T-helper 2 cell treated with Interferon-gamma antibody and Interleukin-4, amounts not matched to agents 5 μg/mL and 100 μg/mL, for 36 hours (primary cell): ENCODE measurements at places on chromosomes 5 and 9.
A peak's percentile ranks its signal among the peaks of the same experiment; 100 is the strongest.

- no peak overlapping the region for H3K4me3 ChIP-seq
- DNase-seq = no peak
- peaks cover 6% of the 10 kb centered on the region for H3K27me3 ChIP-seq
Measured at GRCh38 chr9:136047775-136048559, 47.1 kb downstream of the NACC2 start.

GRCh38 chr9:13770956-13771355 lies 491.5 kb upstream of the MPDZ start:
- no peaks in the 10 kb centered on the region for H3K36me3 ChIP-seq
- H3K27me3 ChIP-seq = no peaks in the 10 kb centered on the region
- no peaks in the 10 kb centered on the region for H3K4me1 ChIP-seq

GRCh38 chr5:126848253-126848652 lies 71.3 kb downstream of the LMNB1 start:
- H3K4me3 ChIP-seq = no peak overlapping the region
- H3K4me1 ChIP-seq = peaks cover 47% of the 10 kb centered on the region
- no peak for DNase-seq
- peaks cover 4% of the 10 kb centered on the region for H3K36me3 ChIP-seq
- no peak overlapping the region for H3K27ac ChIP-seq

- peaks cover 2% of the 10 kb centered on the region for H3K27me3 ChIP-seq
- H3K36me3 ChIP-seq = no peaks in the 10 kb centered on the region
- H3K4me1 ChIP-seq = no peaks in the 10 kb centered on the region
- no peak overlapping the region for H3K4me3 ChIP-seq
Measured at GRCh38 chr5:169080448-169080911, 220.5 kb downstream of the SLIT3 start.

GRCh38 chr5:124906339-124907097 lies 160.1 kb upstream of the ZNF608 start:
- DNase-seq = no peak
- H3K4me1 ChIP-seq = peaks cover 6% of the 10 kb centered on the region
- no peaks in the 10 kb centered on the region for H3K36me3 ChIP-seq
- no peak overlapping the region for H3K27ac ChIP-seq
- H3K27me3 ChIP-seq = no peaks in the 10 kb centered on the region

GRCh38 chr5:121500310-121500709 lies 351.4 kb upstream of the FTMT start:
- no peak overlapping the region for H3K27ac ChIP-seq
- no peak for DNase-seq
- no peaks in the 10 kb centered on the region for H3K4me1 ChIP-seq
- no peaks in the 10 kb centered on the region for H3K27me3 ChIP-seq
- H3K4me3 ChIP-seq = no peak overlapping the region

DNA sequence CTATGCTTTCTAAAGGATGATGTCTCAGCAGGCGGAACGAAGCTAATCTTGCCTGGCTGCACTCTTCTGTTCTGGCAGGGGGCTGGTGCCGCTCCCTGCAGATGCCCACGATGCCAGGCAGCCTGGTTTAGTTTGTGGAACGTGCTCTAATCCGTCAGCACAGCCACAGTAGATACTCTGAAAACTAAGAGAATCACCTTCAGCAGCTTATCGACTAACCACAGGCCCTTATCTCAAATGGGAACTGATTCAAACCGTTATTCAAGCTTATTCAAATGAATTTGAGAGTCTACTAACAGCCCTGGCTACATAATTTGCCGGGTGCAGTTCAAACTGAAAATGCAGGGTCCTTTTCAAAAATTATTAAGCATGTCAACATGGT lies 246.6 kb upstream of the ANKRD55 start:
- peak; percentile 52 for DNase-seq
- no peaks in the 10 kb centered on the region for H3K27me3 ChIP-seq
- peak overlapping the region; percentile 73 for H3K4me3 ChIP-seq
- no peaks in the 10 kb centered on the region for H3K36me3 ChIP-seq
- H3K27ac ChIP-seq = peak overlapping the region; percentile 92

DNA sequence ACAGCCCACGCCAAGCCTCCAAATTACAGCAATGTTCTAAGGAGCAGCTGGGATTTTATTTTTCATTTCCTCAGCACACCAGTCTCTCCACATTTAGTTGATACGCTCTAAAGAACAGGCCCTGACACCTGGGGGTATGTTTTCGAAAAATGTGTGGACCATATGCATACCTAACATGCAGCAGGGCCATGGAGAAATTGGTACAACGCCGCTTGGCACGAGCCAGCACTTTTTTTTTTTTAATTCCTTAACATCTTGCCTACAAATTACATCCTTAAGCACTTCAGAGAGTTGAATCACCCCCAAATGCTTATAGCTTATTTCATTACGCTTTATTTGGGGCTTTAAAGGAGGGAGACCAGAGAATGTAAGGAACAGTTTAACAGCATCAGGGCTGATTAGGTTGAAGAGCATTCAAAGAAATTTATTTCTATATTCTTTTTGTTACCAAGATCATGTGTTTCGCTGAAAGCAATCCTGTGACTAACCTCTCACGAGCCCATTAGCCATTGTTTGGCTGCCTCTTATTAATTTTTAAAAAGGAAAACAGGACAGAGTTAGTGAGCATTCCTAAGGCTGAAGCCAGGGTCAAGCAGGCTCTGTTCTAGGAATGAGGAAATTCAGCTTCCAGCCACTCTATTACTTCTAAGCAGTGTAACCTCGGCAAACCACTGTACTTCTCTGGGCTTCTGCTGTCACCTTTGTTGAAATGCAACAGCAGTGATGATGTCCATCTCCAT lies 173.8 kb downstream of the ACTL7B start:
- H3K4me1 ChIP-seq = no peaks in the 10 kb centered on the region
- no peaks in the 10 kb centered on the region for H3K36me3 ChIP-seq
- no peak for DNase-seq

DNA sequence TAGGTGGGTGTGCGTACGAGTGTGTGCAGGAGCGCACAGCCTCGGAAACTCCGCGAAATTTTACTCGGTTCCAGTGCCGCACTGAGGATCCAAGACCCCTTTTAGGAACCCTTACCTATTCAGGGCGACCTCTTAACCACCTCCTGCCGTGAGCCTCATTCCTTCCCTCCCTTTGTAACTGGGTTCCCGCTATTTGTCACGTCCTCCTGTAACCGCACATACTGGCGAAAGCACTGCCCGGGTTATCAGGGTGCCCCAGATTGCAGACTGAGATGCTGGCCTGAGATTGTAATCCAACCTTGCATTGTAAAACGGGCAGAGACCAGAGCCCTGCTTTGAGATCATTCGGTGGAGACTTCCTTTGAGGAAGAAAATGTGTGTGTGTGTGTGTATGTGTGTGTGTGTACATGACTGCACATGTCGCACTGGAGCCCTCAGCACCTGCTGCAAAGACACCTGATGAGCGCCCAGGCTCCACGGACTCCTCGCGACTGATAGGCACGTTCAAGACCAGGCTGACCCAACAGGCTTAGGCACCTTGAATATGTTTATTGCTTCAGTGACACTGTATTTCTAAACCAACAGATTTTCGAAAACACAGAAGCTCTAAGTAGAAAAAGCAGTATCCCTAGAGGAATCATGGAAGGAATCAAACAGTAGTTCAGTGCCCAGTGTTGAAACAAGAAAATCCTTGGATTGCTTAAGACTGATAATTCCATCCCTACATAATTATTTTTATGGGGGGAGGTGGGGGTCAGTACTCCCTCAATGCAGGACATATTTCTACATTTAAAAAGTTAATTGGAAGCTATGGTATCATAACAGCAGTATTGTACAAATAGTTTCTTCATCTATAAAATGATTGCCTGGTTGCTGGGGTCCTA lies 86.5 kb upstream of the TNFAIP8 start:
- H3K36me3 ChIP-seq = peaks cover 25% of the 10 kb centered on the region
- peak overlapping the region; percentile 100 for H3K4me3 ChIP-seq
- H3K27ac ChIP-seq = peak overlapping the region; percentile 97
- H3K27me3 ChIP-seq = no peaks in the 10 kb centered on the region
- H3K4me1 ChIP-seq = peaks cover 64% of the 10 kb centered on the region
- peak; percentile 51 for DNase-seq

GRCh38 chr9:24657387-24657786 lies 111.7 kb upstream of the IZUMO3 start:
- no peak overlapping the region for H3K27ac ChIP-seq
- no peak for DNase-seq
- no peaks in the 10 kb centered on the region for H3K4me1 ChIP-seq

DNA sequence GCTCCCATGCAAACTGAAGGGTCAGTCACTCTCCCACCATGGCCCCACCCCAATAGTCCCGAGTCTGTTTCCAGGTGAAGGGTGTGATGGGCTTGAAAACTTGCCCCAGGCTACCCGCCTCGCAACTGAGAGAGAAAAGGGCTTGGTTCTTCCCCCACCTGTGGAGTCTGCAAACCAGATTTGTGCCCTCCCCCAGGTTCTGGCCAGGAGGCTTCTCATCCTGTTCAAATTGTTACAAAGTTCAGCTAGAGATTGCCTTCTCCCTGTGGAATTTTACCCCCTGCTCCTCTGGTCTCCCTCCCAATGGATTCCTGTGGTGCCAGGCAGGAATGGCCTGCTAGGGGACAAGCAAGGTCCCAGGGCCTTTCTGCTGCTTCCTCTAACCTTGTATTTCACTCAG lies 93.1 kb upstream of the ACO1 start:
- H3K27me3 ChIP-seq = no peaks in the 10 kb centered on the region
- no peak overlapping the region for H3K27ac ChIP-seq
- DNase-seq = no peak
- H3K4me1 ChIP-seq = no peaks in the 10 kb centered on the region

DNA sequence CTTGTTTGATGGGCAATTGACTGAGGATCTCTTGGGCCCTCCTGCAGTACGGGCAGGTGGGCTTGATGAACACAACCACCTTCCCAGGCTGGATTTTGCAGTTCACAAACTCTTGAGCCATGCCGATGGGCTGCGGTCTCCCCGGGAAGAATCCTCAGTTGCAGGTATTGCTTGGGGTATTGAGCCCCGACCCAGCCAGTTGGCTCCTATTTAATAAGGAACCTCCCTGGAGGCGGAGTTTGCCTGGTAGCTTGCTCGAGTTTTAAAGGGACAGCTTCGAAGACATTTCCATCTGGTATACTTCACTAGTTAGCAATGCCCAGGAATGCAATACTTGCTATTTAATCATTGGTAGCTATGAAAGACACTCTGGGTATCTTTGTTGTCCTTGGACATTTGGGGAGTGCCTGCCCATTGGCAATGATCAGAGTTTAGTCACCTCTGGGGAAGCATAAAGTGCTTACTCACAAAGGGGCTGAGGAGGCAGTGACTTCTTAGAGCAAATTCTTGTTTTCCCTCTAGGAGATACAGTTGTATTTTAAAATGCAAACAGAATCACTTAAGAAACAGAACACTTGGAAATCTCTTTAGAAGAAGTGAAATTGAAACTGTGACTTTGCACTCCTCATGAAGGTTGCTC lies at the start of gene GLRX:
GLRX (minus strand) TSS at position 185 of the 640 bp plus-strand sequence; CDS start at position 121, 64 bp downstream.
- H3K27ac ChIP-seq = peak within 1 kb of the TSS; percentile 83
- H3K4me3 ChIP-seq = peak within 1 kb of the TSS; percentile 99
- H3K27me3 ChIP-seq = no peaks in the 10 kb centered on the region
- peak; percentile 53 for DNase-seq

DNA sequence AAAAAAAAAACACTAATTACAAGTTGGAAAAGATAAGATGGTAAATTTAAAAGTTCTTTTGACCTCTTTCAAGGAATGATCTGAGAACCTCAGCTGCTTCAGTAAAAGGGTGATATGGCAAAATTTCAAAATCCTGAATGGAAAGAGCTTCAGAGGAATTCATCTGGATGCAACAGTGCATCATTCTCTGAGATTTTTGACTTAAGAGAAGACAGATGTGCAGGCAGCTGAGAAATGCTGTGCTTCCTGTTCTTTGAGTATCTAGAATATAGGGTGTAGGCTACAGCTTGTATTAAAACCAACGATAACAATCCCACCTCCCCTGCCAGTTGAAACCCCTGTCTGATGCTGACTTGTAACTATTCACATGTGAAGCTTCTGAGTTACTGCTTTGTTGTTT lies 6.2 kb downstream of the FRMPD1 start:
- H3K27ac ChIP-seq = no peak overlapping the region
- no peaks in the 10 kb centered on the region for H3K4me1 ChIP-seq
- H3K4me3 ChIP-seq = no peak overlapping the region

DNA sequence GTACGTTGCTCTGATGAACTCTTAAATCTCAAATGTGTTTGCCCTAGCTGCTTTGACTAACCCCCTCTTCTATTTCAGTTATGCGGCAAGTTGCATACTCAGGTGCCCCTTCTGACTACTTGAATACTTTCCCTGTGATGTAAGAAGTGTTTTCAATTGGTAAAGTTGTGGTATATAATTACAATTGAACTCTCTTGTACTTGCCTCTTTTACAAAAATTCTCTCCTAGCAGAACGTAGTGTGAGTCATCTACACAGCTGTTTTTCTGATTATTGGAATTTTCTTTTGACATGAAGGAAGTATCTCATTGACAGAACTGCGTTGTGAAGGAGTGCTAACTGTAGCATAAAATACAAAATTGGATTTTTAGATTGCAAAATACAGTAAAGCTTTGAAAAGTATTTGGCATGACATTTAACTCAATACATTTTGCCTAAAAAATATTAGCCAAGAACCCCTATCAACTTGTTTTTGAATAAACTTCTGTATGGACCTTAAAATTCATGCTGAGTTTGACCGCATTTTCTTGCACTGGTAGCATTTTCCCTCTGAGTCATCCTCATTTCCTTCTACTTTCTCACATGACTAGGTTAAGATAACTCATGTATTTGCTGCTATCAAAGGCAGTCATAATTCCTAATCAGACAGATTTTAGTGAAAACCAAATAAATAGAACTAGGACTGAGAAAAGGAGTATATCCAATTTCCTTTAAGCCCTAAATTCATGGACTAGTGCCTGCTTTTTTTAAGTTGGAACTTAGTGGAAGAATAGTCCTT lies 6.3 kb downstream of the CRHBP start:
- H3K4me3 ChIP-seq = peak overlapping the region; percentile 57
- H3K36me3 ChIP-seq = peaks cover 1% of the 10 kb centered on the region
- peaks cover 25% of the 10 kb centered on the region for H3K4me1 ChIP-seq
- peaks cover 55% of the 10 kb centered on the region for H3K27me3 ChIP-seq
- no peak overlapping the region for H3K27ac ChIP-seq
- no peak for DNase-seq

GRCh38 chr5:108216890-108217289 lies 165.0 kb downstream of the FBXL17 start:
- H3K36me3 ChIP-seq = no peaks in the 10 kb centered on the region
- DNase-seq = no peak
- no peak overlapping the region for H3K27ac ChIP-seq
- no peaks in the 10 kb centered on the region for H3K4me1 ChIP-seq

GRCh38 chr9:37097294-37097693 lies 23.1 kb upstream of the ZCCHC7 start:
- no peaks in the 10 kb centered on the region for H3K36me3 ChIP-seq
- no peak overlapping the region for H3K4me3 ChIP-seq
- no peak overlapping the region for H3K27ac ChIP-seq
- DNase-seq = no peak
- H3K27me3 ChIP-seq = peaks cover 2% of the 10 kb centered on the region
- H3K4me1 ChIP-seq = no peaks in the 10 kb centered on the region

- H3K27ac ChIP-seq = no peak overlapping the region
- no peaks in the 10 kb centered on the region for H3K4me1 ChIP-seq
- H3K36me3 ChIP-seq = no peaks in the 10 kb centered on the region
- no peaks in the 10 kb centered on the region for H3K27me3 ChIP-seq
- H3K4me3 ChIP-seq = no peak overlapping the region
- no peak for DNase-seq
Measured at GRCh38 chr9:107624234-107624948, 134.8 kb upstream of the KLF4 start.
